GM12865 (cell line): ENCODE measurements at places on chromosomes 11 and 22.

GRCh38 chr11:61971248-61972111 is 4.0 kb upstream of the FTH1 start:
- DNase-seq: peak; percentile 93

DNA sequence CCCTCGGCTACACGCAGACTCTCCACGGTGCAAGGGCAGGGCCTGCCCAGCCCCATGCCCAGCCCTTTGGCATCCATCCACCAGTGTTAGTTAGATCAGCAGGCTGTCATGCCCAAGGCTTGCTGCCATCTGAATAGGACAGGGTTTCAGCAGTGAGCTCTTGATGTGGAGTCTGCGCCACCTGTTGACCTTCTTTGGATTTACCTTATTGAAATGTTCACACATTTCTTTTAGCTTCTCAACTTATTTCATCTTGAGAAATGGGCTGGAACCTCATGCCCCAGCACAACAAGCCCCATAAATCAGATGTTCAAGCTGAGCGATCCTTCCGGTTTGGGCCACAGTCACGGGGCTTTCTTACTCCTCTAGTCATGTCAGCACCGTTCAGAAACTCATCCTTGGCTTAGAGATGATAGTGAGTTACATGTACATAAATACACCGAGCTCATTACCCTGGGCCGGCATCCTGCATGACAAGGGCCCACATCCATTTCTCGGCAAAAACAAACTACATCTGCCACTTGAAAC is 61.7 kb downstream of the PARVB start:
- DNase-seq: peak; percentile 80

- no peak for DNase-seq
Observed at GRCh38 chr11:4680341-4680740, 17.3 kb downstream of the OR51E2 start.

DNA sequence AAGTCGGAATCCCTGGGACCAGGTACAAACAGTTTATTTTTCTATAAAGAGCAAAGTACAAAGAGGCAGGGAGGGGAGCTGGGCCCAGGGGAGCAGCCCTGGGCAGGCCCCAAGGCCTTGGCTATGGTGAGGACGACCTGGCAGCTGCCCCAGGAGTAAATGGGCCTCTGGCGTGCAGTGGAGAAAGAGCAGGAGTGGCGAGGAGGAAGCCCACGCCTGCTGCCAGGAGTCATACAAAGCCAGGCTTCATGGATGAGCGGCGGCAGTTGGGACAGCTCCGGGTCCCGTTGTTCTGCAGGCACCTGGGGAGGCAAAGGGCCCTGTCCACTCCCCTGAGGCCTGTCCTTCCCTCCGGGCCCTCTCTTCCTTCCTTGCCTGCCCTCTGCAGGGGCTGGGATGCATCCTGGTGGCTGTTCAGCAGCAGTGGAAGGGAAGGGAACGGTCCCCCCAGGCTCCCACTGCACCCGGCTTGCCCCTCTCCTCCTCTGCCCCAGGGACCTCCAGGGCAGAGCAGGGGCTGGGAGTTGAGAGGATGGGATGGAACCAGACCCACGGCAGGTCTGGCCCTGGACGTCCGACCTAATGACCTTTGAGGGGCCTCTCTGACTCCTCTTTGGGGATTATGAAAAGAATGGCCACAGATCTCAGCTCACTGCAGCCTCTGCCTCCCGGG is 11.1 kb downstream of the RAPSN start:
- no peak for DNase-seq

- no peak for DNase-seq
Observed at GRCh38 chr22:17603668-17604067, 24.9 kb downstream of the ATP6V1E1 start.

DNA sequence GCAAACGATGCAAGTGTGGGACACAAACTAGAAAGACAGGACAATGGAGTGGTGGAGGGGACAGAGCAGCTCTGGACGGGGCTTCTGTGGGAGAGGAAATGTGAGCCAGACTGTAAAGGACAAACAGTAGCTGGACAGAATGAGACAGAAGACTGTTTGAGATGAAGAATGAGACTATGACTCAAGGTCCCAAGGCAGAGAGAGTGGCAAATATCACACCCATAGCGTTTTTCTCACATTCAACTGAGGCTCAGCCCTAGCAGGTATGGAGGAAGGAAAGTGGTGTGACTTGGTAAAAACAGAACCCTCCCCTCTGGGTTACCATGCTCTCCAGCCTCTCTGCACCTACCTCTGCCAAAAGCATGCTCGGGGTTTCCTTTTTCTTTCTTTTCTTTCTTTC is 96.5 kb downstream of the RPL27A start:
- DNase-seq: no peak

GRCh38 chr11:44673688-44674087 is 53.1 kb upstream of the TSPAN18 start:
- DNase-seq: no peak

- DNase-seq: no peak
Observed at GRCh38 chr11:68665436-68665835, 18.9 kb upstream of the GAL start.
